ENCODE measurements at places on chromosomes 6 and 20. TPM values are rescaled to one million over a fixed set of nuclear protein-coding genes. Genes with fewer than 3 reads are reported as not detected.

DNA sequence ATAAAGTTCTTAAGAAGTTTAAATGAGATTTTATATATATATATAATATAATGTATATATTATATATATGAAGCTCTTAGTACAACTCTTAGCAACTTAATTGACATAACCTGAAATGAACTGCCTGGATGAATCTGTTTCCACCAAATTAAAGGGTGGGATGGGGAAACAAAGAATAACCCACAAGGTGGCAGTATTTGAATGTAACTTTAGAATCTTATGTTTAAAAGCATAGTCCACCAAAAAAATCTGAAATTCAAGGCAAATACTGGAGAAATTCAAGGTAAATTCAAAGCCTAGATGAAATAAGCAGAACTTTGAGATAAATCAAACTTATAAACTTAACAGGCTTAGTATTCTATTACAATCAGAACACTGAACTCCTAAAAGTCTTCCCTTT lies 4.4 kb upstream of the IBTK start:
- DNase-seq = no peak

DNA sequence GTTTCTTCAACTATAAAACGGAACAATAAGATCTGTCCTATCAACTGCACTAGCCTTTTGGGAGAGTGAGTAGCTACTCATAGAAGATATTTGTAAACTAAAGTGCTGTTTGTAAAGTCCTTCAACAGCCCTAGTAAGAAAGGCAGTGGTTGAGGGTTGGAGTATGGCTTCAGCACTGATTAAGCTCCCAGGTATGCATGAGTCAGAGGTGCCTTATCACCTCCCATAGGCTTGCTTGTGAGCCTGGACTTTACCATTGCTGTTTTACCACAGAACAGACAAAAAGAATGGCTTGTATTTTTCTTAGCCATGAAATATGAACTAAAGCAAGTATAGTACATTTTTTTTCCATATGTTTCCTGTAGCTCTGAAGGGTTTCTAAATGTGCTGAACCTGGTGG lies 44.1 kb downstream of the SAMD3 start:
- DNase-seq = no peak

GRCh38 chr6:142819603-142820337 lies 125.2 kb downstream of the HIVEP2 start:
- no peak for DNase-seq

- no peak for DNase-seq
Measured at GRCh38 chr6:41587131-41587879, 41.1 kb downstream of the FOXP4 start.

DNA sequence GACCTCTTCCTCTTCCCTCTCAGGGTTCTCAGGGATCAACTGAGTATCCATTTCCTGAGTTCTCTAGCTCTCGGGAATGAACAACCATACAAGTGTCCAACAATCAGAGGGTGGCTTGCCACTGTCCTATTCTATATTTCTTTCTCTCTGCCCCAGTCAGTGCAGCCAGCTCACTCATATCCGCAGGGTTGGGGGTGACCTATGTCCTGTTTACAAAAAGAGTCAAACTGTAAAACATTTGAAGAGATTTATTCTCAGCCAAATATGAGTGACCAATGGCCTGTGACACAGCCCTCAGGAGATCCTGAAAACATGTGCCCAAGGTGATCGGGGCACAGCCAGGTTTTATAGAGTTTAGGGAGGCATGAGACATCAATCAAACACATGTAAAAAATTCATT lies 10.8 kb upstream of the BTN3A2 start:
- DNase-seq = no peak

GRCh38 chr6:163412801-163413344 lies 1.6 kb upstream of the QKI start:
- DNase-seq = no peak

DNA sequence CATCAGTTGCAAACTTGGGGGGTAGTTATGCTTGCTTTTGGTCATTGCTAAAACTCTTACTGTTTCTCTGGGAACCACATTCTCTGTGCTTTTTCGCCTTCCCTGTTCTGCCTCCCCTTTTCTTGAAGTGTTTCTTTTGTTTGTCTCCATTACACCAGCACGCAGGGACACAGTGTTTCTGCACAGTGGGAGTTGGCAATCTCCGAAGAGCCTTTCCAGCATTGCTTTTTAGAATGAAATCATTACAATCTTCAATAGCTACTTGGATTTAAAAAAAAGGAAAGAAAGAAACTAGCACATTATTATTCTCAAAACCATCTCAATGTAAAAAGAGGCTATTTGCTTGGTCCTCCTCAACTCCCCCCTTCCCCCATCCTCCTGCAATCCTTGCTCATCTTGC lies 536.7 kb upstream of the MMS22L start:
- no peak for DNase-seq

- DNase-seq = no peak
Measured at GRCh38 chr6:90463359-90463758, 123.5 kb downstream of the MAP3K7 start.

- DNase-seq = no peak
Measured at GRCh38 chr6:113976806-113977205, 5.9 kb upstream of the HDAC2 start.

GRCh38 chr6:166005401-166005943 lies 162.2 kb downstream of the TBXT start:
- DNase-seq = no peak

DNA sequence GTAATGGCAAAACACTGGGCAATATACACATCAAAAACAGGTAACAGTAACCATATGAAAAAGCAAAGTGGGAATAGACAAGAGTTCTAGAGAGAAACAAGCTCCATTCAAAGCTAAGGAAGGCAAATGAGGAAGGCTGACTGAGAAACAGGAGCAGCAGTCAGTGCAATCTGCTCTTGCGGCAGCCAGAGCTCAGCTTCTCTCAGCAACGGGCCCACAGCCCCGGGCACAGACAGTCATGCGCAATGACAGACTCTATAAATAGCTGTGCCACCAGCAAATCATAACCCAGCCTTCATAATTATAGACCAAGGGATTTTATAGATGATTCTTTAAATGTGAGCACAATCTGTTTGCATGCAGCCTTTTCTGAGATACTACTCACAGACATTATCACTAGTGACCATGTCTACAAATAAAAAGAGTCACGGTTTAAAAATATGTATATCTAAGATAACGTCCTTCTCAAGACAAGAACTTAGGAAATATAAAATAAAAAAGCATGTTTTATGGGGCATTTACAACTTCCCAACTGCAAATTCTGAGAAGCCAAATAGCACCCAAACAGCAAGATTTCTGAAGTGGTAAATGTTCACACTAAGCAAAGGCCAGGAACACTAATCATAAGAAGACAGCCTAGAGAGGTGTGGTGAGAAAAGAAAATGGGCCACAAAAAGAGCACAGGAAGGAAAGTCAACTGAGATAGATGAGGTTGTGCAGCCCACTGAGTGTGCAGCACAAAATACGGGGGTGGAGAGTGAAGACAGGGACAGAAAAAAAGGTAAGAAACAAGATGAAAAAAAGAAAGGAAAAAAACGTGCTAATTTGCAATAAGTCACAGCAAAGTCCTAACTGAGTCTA lies 39.9 kb upstream of the BEND6 start:
- DNase-seq = no peak

GRCh38 chr20:63061771-63062100 lies 55.0 kb upstream of the BHLHE23 start:
- no peak for DNase-seq

- DNase-seq = no peak
Measured at GRCh38 chr6:43628393-43629103, 516 bp downstream of the GTPBP2 start.

DNA sequence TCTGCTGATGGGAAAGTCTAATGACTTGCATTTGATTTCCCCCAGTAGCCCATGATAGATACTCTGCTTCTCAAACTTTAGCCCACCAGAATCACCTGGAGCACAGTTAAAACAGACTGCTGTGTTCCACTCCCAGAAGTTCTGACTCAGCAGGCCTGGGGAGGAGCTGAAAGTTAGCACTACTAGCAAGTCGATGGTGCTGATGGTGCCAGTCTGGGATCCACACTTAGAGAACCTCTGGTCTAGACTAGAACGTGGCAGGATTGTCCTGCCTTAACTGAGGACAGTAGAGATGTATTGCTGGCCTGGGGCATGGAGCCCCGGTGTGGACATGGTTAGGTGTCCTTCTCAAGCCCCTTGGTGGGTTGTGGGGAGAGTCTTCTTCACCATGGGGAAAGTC lies 8.7 kb downstream of the TOX2 start:
- DNase-seq = no peak

DNA sequence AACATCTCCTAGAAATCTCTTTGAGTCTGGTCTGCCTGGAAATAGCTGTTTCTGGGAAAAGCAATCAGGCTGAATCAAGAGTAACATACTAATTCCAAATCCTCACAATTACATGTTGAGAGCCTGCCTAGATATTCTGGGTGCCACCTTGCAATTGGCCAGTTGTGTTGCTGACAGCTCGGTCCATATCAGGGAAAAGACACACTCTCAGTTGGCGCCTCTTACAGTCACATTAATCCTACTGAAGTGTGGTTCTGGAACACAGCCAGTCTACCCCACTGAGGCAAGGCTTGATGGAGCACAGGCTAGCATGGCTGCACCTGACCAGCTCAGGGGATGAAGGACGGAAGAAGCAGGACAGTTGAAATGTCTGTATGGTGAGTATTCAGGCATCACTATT lies 121.4 kb upstream of the TAB2 start:
- DNase-seq = no peak

GRCh38 chr6:69027861-69028260 lies 392.8 kb downstream of the ADGRB3 start:
- DNase-seq = no peak

DNA sequence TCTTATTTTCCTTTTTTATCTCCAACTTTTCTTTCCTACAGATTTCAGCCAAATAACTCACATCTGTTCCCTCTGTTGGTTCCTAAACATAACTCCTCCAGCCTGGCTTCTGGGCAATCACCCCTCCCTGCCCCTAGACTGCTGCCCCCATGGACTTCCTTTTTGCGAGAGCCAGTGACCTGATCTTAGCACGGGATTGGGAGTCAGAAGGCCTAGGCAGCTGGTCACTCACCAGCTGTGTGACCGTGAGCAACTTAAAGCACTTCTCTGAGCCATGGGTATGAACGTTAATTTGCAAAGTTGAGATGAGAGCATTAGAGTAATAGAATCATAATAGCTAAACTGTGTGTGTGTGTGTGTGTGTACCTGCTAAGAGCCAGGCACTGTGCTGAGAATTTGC lies 4.5 kb upstream of the MMP9 start:
- no peak for DNase-seq

DNA sequence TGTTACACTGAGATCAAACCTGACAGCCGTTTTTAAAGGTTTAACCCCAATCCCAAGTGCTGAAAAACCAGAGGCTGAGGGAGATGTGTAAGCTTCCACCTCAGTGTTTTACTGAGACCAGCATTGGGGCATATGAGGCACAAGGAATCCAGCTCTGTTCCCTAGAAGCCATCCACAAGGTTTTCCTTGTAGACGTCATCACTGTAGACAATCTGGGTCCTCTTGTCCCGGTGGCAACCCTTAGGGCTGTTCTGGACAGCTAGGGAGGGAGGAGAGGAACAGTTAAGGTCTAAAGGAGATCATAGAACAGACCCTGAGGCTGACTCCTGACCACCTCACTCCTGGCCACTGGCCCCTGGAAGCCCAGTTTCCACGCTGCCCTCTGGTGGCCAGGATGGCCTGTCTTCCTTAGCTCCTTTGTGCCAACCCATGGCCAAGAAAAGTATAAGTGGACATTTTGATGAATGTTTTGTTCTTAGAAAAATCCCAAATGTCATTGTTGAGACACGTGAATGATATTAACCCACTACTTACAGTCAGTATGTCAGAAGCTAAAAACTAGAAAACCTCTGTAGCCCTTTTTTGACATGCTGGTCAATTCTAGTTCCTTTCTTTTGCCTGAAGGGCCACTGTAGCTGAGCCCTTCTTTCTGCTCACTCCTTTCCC lies 6.4 kb downstream of the CFB start:
- no peak for DNase-seq

DNA sequence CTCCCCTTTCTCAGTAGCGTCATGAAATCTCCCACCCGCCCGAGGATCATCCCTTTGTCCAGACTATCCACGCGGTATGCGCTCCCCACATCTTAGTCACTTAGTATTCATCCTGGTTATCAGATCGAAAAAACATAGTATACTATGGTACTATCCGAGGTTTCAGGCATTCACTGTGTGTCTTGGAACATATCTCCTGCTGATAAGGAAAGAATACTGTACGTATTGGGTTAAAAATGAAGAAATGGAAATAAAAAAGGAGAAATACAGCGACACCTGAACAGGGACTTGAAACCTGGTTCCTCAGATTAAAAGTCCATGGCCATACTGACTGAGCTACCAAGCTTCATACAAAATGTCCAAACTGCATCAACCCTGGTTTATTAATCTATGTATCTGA lies 14.0 kb downstream of the HMGN4 start:
- no peak for DNase-seq

GRCh38 chr6:27765028-27765590 lies 147.1 kb downstream of the OR2B2 start:
- no peak for DNase-seq

- no peak for DNase-seq
Measured at GRCh38 chr20:14956538-14956937, 619.1 kb upstream of the FLRT3 start.

GRCh38 chr6:28589234-28589956 lies 63.7 kb downstream of the GPX5 start:
- DNase-seq = no peak

DNA sequence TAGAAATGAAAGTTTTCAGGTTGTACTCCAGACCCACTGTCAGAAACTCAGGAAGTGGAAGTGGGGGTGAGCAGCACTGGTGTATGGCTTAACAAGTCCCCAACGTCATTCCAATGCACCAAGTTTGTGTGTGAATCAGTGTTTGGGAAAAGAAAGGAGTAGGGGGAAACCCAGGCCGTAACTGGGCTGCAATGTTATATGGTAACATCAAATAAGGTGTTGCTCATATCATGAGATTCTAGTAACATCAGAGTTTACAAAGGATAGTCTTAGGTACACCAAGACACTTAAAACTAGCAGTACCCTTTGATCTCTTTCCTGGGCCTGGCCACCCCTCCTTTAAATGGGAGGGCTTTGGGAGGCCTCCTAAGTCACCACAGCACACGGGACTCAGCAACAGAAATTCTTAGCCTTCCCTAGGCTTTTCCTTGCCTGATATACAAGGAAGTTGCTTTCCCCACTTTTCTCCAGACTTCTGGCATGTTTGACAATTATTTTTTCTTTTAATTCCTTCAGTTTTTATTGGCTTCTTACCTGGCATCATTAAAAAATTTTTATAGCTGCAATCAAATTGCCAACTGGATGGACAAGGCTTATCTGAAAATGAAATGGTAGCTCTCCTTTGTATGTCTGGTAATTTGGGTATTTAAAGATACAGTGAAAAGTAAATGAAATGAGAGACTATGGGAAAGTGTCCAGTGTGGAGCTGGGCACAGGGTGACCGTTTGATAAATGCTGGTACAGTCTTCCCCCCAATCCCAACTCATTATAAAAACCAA lies 15.1 kb downstream of the E2F3 start:
- no peak for DNase-seq

GRCh38 chr6:53310771-53311585 lies 37.8 kb downstream of the ELOVL5 start:
- no peak for DNase-seq

Gene FILIP1
- 23.4 TPM for total RNA-seq

Gene CALHM6
- total RNA-seq = 3.9 TPM

Gene SLC26A8
- not detected for total RNA-seq

Gene GLP1R
- total RNA-seq = not detected

Gene CTCFL
- total RNA-seq = not detected

Gene INSM1
- total RNA-seq = not detected

Gene MACROD2
- 0.95 TPM for total RNA-seq

Gene CDK19
- total RNA-seq = 14.3 TPM

Gene GNMT
- total RNA-seq = 3.3 TPM

Gene CTSZ
- total RNA-seq = 436 TPM

Gene SLC4A11
- total RNA-seq = not detected
